ENCODE measurements at places on chromosomes 4 and X.

GRCh38 chr4:67604749-67605148, 46.2 kb downstream of the STAP1 start:
- DNase-seq = no peak

GRCh38 chrX:129781134-129781672, 1.5 kb downstream of the SASH3 start:
- DNase-seq = peak; percentile 11

GRCh38 chr4:13977746-13978145, 350.2 kb upstream of the BOD1L1 start:
- DNase-seq = no peak

DNA sequence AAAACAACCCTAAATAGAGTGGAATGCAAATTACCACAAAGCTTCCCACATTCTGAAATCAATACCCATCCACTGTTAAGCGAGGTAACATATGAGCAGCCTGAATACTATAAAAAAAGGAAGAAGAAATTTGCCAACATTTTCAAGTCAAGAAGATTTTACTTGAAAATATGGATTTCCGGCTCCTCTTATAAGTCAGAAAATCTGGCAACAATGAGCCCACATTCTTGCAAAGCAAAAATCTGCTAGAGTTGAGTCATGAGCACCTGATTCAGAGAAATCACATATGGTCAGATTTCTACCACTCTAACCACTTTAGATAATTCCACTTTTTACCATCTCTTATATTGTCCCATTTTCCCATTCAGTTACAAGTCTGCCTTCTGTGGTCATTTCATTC, 395.7 kb downstream of the DTHD1 start:
- no peak for DNase-seq

DNA sequence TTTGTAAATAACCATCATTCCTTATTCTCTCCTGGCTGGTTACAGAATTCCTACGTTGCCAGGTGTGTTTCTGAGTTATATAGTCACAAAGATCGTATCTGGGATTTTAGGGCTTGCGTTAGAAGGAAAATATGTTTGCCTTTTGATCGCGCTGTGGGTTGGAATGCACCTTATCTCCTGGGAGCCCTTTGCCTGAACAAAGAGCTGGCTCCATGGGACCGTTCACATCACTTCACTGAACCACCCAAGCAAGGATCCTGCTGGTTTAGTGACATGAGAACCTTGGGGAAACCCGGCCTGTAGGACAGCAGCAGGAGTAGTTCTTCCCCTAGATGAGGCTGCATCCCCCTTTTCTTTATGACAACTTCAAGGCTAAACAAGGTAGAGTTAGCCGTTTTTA, 51.6 kb downstream of the RS1 start:
- DNase-seq = no peak

- DNase-seq = no peak
Observed at GRCh38 chrX:152942077-152942442, 44.2 kb downstream of the ZNF185 start.

DNA sequence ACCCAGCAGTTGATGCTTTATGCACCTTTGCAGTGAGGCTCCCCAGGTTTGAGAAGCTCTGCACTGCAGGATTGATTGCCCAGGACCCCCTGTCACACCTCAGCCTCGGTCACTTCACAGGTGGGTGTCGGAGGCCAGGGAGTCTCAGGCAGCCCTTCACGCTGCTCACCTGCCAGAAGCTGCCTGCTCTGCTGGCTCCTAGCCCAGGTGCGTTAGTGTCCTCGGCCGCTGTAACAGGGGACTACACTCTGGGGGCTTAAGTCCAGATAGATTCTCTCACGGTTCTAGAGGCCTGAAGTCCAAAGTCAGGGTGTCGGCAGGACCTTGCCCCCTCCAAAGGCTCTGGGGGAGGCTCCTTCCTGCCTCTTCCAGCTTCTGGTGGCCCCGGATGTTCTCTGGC, 79.9 kb downstream of the CPZ start:
- no peak for DNase-seq

- DNase-seq = no peak
Observed at GRCh38 chrX:40484408-40485091, 96.2 kb upstream of the ATP6AP2 start.

DNA sequence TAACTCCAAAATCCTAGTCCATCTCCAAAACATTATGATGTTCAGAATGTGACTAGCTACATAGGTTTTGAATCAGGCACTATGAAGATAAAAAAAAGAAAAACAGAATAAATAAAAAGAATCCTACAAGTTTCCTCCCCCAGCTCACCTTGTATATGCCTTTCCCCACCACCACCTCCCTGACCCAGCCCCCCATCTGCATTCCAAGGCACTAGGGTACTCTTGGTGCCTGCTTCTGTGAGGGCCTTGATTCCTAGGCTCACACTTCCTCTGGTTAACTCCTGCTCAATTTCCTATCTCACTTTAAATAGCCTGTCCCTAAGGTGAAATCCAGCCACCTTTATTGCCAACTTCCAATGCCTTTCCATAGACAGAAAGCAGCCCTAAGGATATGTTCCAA, 178.7 kb upstream of the ATOH1 start:
- no peak for DNase-seq

DNA sequence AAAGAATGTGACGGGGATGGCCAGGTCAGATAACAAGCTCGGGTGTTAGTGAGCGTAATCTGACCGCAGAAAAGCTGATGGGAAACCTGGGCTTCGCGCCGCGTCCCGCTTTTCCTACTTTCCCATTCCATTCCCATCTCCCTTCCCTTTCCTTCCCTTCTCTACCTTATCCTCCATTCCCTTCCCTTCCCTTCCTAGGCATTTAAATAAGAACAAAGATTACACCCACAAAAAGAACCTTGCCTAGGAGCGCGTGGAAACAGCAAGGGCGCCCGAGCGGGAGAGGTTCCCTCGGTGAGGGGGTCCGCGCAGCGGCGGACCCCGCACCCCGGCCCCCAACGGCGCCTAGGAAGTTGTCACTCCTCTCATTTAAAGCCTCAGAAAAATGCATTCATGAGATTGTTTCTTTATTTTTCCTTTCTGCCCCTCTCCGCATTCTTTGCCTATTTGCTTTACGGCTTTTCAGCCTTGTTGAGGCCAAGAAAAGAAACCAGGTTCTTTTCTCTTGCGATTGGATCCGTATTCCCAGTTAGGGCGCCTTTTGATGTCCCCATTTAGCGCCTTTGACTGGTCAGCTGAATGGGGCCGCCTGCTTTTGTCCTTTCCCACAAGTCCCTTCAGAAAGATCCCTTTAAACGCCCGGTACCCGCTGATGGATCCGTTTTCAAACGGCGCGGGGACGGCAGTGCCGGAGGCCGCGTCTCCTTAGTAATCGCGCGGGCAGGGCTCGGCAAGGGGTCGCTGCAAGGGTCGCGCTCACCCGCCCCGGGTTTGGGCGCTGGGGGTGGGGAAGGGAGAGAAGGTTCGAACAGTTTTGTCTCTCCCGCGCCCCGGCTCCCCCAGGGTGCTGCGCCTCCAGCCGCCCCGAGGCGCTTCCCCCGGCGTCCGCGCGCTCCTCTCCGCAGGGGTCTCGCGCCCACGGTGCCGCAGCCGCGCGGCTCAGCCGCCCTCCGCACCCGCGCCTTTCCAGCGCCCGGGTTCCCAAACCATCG, 54.1 kb upstream of the TMEM33 start:
- DNase-seq = no peak

GRCh38 chr4:6548201-6548881, 26.6 kb upstream of the MAN2B2 start:
- DNase-seq = peak; percentile 60

- no peak for DNase-seq
Observed at GRCh38 chr4:147830987-147831386, 99.1 kb downstream of the ARHGAP10 start.

GRCh38 chrX:56788717-56789122, 59.7 kb downstream of the NBDY start:
- peak; percentile 93 for DNase-seq

- no peak for DNase-seq
Observed at GRCh38 chrX:46589977-46590723, 16.6 kb downstream of the CHST7 start.

DNA sequence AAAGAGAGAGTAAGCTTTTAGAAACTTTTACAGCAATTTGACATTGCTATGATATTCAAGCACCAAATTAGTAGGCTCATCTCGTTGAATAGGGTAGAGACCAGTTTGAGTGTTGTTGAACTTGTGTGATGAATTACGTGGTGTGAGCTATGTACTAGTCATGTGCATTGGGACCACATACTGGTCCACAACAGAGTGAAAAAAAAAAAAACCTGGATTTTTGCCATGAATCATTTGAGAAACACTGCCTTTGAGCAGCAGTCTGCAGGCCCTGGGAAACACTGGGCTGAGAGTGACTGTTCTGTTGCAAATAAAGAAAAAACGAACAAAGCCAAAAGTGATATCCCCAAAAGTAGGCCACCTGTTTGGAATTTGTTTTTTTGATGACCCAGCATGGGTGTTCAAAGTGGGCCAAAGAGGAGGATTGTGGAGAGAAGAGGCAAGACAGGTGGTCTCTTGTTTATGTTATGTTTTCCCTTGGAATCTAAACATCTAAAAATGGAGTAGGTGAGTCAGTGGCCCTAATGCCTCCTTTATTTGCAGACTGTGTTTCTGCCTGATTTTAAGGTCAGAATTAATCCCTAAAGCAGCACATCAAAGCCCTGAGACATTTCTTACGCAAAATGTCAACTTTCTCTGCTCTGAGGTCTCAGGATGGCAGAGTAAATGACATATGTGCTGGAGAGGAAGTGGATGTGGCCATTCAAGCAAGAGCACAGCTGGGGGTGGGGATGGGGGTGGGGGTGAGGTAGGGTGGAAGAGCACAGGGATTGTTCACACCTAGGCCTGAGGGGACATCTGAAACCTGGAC, 33.5 kb downstream of the TAF7L start:
- DNase-seq = no peak

- DNase-seq = no peak
Observed at GRCh38 chrX:67692246-67692645, 148.4 kb downstream of the AR start.

DNA sequence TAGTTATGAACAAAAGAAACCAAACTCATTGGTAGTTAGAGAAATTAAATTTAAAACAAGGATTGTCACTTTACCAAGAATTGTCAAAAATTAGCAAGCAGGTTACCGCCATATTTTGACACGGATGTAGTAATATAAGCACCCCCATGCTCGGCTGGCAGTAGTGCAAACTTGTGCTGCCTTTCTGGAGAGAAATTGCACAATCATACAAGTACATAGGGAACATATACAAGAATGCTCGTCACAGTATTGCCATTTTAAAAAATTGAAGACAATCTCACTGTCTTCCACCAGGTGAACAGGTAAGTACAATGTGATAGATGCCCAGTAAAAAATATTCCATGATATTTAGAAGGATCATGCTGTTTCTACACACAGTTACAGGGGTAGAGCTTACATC, 55.6 kb upstream of the SLC39A8 start:
- no peak for DNase-seq

- no peak for DNase-seq
Observed at GRCh38 chr4:180811556-180811955, 1431.6 kb upstream of the TENM3 start.

GRCh38 chrX:119622356-119623232, 16.4 kb upstream of the NKRF start:
- no peak for DNase-seq

GRCh38 chr4:5924461-5925125, 31.7 kb upstream of the CRMP1 start:
- no peak for DNase-seq

- no peak for DNase-seq
Observed at GRCh38 chrX:30822764-30823163, 66.3 kb downstream of the TAB3 start.

GRCh38 chrX:128698573-128699181, 646.5 kb upstream of the ACTRT1 start:
- no peak for DNase-seq

DNA sequence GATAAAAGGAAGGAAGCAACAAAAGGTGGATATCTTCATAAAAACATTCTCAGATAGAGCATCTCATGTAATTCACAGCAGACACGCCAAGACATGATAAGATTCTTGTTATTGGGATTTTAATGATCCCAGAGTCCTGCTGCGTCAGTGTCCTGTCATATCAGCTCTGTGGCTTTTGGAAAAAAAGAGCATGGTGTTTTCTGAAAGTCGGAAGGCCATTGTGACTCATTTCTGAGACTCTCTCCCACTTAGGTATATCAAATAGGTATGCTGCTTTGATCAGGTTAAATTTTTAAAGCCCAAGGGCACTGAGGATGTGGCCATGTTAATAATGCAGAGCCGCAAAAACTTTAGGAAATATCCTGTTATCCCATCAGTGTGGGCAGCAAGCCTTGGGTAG, 481.0 kb downstream of the KCNIP4 start:
- DNase-seq = no peak
